ENCODE measurements at places on chromosomes 6 and 20. TPM values are rescaled to one million over a fixed set of nuclear protein-coding genes. Genes with fewer than 3 reads are reported as not detected.

DNA sequence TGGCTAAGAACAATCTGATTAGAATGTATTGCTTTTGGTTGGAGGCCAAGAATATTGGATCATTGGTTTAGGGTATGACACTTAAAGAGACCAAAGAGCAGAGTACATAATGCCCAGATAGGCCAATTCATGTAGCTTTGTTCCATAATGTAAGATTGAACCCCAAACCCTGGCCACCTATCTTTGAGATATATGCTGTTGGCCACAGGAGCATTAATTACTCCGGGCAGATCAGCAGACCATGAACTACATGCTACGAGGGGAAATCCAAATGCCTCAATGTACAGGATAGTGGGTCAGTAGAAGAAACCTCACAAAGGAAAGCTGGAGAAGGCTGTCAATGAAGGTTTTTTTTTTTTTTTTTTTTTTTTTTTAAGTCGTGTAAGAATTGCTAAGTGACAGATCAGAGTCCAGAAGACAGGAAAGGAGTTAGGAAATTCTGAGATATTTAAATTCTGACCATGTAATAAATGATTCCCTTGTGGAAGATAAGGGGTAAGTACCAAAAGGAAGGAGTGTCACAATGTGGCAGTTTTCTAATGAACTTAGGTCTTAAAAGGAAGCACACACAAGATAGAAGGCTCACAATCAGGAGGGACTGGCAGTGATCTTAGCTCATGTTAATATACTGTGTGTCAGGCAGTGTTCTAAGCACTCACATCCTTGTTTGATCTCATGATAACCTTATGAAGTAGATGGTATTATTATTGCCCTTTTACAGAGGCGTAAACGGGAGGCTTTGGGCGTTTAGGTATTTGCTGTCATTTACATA is 61.4 kb downstream of the CARMIL1 start:
- DNase-seq, result no peak

Gene STX11
- total RNA-seq, result 0.36 TPM

GRCh38 chr6:26016963-26017631 is 54.5 kb downstream of the TRIM38 start:
- DNase-seq, result peak; percentile 69

- peak; percentile 93 for DNase-seq
Observed at GRCh38 chr6:2970753-2971419, 481 bp downstream of the SERPINB6 start.

GRCh38 chr6:110044096-110044495 is 66.0 kb downstream of the GPR6 start:
- DNase-seq, result no peak

Gene FOXF2
- total RNA-seq, result 1.1 TPM

GRCh38 chr6:31328355-31328960 is 28.5 kb downstream of the HLA-B start:
- no peak for DNase-seq

GRCh38 chr6:163387317-163387716 is 27.2 kb upstream of the QKI start:
- DNase-seq, result no peak

- DNase-seq, result peak; percentile 30
Observed at GRCh38 chr6:142850679-142851423, 94.1 kb downstream of the HIVEP2 start.

GRCh38 chr20:50991076-50991475 is 31.8 kb downstream of the KCNG1 start:
- DNase-seq, result no peak

- no peak for DNase-seq
Observed at GRCh38 chr20:52760791-52761190, 211.4 kb upstream of the TSHZ2 start.

GRCh38 chr20:34907616-34908469 is 31.4 kb downstream of the ACSS2 start:
- DNase-seq, result peak; percentile 97

Gene HAO1
- not detected for total RNA-seq

Gene GABRR1
- total RNA-seq, result not detected

GRCh38 chr6:123215211-123215610 is 219.2 kb downstream of the CLVS2 start:
- no peak for DNase-seq

DNA sequence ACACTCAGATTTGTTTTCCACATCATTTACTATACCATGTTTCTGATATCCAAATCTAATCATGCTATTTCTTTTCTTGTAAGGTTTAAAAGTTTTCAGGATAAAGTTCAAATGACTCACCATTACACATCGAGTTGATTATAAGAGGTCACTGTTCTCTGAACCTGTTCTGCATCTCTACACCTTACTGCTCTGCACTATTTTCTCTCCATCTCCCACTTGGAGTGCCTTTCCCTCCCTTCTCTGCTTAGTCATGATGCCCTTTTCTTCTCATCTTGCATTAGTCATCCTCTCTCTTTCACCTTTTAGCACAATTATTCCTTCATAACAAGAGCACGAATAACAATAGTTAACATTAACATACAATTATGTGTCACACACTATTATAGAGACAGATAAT is 37.5 kb upstream of the FUT9 start:
- no peak for DNase-seq

DNA sequence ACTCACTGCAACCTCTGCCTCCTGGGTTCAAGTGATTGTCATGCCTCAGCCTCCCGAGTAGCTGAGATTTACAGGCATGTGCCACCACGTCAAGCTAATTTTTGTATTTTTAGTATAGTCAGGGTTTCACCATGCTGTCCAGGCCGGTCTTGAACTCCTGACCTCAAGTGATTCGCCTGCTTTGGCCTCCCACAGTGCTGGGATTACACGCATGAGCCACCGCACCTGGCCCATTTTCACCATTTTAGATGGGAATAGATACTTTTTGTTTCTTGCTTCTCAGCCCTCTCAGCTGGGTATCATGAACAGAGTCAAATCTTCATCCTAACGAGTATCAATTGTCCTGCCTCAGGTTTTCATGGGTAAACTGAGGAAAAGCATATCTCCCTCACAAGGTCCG is 235.0 kb downstream of the CDC5L start:
- DNase-seq, result no peak

Gene GCNT2
- 0.29 TPM for total RNA-seq

- DNase-seq, result no peak
Observed at GRCh38 chr6:127869772-127870404, 31.0 kb downstream of the THEMIS start.

Gene FAM184A
- under 0.01 TPM for total RNA-seq

DNA sequence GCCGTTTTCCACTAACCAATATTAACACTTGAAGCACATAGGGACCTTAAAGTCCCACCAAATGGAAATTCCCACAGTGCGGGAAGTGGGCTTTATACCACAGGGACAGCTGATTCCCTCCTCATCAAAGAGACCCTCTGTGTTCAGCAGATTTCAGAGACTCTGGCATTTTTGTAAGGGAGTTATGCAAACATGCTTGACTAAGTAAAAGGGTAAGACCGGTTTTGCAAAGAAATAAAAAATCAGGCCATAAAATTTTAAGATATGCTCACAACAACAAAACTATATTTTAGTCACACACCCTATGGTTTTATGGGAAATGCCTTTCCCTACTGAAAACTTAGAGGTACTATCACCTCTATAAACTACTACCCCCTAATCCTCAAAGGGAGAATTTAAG is 45.4 kb upstream of the SPTLC3 start:
- DNase-seq, result no peak

Gene VAPB
- 12.4 TPM for total RNA-seq

DNA sequence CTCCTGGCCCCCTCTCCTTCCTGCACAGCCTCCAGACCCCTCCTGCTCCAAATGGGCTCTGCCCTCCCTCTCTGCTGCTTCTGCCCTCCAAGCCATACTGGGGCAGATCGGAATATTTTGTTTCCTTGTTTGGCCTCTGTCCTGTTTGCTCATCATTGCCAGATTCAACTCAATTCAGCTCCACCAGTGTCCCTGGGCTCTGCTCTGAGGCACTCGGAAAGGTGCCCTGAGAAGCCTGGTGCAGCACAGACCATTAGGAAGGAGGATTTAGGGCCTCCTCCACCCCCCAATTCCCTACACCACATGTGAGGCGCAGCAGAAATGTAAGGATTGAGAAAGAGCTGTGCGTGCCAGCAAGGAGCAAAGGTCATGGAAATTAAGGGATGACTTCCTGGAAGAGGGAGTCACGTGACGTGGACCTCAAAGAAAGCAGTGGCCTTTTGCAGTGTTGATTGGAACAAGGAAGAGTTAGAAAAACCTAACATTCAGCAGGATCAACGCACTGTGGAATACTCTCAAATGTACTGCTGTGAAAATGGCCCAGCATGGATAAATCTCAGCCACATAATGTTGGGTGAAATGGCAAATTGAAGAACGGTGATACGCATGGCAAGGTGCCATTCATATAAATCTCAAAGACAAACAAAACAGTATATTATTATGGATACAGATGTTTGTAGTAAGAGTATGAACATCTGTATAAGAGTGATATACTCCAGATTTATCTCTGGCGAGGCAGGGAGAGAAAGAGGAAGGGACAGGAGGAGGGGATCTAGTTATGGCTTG is 229.5 kb upstream of the RNF24 start:
- DNase-seq, result no peak

DNA sequence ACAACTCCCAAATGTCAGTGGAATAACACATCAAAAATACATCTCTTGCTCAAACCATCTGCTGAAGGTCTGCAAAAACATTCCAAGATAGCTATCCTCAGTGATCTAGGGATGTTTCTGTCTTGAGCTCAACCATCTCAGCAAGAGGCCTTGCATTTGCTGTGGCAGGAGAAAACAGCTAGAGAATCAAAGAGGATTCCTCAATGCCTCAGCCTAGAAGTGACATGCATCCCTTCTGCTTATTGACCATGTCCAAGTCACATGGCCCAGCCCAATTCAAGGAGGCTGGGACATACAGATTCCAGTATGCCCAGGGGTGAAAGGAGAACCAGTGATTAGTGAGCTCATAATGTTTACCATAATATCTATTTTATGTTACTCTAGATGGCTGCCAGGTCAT is 269.5 kb downstream of the PLCB1 start:
- DNase-seq, result no peak

Gene KCNQ5
- total RNA-seq, result 8.5 TPM

Gene LGSN
- total RNA-seq, result not detected

DNA sequence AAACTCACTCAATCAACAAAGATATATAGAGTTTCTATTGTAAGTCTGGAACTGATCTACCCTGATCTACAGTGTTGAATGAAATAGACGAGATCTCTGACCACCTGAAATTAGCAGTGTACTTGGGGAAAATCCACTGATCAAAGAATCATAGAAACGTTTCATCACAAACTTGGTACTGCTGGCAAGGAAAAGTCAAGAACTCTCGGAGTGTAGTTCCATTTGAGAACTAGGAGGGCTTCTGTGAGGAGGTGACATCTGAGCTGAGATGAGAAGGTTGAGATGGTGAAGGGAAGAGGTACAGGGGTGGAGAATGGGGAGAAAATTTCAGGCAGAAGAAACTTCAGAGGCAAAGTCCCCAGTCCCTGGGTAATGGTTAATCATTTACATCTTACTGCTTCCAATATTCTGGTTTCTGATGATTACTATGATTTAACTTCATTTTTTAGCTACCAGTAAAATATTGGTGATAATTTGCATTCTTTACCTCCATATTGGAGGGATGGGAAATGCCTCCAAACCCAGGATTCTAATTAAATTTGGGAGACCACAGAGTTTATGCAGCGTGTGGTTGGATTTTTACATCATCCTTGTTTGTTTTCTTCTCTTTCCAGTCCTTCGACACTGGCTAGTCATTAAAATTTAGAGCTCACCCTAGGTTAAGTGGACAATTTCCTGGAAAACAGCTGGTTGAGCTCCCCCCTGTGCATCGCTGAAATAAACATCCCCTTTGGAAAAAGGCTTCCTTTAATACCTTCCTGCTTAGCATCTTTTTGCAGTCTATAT is 191.9 kb downstream of the BCAS1 start:
- DNase-seq, result peak; percentile 76

DNA sequence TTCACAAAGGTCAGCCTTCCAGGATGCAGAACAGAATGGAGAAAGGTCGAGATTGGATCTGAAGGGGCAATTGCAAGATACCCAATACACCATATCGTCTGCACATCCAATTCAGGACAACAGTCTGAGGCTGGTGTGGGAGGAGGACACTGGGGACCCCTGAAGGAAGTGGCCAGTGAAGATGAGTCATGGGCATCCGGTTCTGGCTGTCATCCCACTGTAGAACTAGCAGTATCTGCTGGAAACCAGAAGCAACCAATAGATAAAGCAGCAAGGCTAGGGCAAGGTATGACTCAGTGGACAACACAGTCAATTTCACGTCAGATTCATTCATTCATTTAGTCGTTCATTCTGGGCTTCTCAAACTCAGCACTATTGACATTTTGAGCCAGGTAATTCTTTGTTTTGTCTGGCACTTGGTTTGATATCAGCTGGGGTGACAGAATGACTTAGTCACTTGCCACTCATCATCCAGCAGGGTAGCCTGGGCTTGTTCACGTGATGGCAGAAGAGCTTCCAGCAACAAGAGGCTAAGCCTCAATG is 30.3 kb upstream of the SHLD1 start:
- DNase-seq, result no peak

DNA sequence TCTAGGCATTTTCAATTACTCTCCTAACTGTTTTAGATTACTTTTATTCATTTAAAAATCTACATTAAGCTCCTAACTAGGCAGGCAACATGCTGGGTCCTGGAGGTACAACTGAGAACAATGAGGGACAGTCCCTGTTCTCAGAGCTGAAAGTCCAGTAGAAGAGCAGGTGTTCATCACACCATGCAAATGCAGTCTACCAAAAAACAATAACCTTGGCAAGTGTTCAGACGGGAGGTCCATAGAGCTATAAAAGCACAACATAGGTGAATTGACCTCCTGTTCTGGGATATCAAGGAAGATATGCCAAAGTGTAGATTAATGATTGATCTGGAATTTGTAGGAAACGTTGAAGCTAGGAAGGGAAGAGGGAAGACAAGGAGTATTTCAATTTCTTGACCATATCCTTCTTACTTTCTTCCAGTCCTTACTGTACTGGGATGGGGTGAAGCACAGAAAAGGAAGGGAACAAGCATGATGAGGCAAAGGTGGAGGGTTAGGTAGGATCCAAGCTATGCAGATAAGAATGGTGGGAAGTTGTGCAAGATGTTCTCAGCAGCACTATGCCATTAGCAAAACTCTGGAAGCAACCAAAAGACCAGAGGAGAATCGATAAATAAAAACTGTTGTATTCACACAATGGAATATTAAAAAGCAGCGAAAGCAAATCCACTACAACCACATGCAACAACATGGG is 485.7 kb upstream of the JARID2 start:
- DNase-seq, result no peak

Gene PNRC1
- 95.2 TPM for total RNA-seq
